ENCODE measurements at places on chromosomes 12 and 14.
A peak's percentile ranks its signal among the peaks of the same experiment; 100 is the strongest.

GRCh38 chr14:105421723-105422615 is 2.3 kb downstream of the MTA1 start:
- no peak for DNase-seq

DNA sequence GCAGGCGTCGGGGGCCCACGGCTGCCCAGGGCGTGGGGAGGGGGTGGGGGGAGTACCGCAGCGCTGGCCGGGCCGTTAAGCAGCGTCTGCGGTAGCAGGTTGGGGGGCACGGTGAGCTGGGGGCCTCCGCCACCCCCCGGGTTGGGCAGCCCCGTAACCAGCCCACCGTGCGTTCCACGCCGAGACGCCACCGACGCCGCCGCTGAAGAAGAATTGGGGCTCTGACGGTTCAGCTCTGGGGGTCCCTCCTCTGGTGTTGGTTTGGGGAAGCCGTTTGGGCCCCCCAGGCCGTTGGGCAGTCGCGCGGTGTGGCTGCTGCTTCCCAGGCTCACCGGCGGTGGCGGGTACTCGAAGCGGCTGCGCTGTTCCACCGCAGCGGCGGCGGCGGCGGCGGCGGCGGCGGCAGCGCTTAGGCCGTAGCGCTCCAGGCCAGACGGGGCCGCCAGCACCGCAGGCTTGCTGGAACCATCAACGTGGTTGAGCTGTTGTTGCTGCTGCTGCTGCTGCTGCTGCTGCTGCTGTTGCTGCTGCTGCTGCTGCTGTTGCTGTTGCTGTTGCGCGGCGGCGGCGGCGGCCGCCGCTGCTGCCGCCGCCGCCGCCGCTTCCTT is 1.5 kb downstream of the IRF2BPL start:
- peak; percentile 61 for DNase-seq

GRCh38 chr14:76736514-76736913 is 24.8 kb upstream of the VASH1 start:
- DNase-seq, result no peak

GRCh38 chr14:22500954-22501726 is 87.9 kb downstream of the DAD1 start:
- no peak for DNase-seq

DNA sequence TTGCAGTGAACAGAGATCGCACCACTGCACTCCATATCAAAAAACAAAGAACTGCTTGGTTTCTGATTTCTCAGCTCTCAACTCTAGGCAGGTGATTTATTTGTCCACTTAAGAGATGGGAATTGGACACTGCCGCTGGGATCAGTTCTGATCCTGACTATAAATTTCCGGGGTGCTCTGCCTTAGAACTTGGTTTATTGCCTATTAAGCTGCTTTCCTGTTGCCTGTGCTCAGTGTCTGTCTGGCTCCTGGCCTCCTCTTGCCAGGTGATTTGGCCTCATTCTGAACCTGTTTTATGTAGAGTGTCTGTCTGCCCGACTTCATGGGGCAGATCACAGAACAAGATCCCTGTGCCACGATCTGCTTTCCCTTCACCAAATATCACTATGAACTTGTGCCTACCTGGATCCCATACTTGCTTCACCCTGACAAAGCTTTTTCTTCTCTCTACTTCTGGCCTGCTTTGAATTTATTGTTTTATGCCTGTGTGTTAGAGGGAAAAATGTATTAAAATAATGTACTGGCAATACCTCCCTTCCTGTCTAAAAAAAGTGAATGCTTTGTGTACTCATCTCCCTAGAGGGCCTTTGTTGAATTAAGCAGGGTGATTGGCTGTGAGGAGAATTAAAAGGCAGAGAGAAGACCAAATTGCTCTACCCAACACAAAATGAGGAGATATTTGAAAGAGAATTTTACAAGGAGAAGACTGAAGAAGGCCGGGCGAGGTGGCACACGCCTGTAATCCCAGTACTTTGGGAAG is 27.6 kb downstream of the CDKN1B start:
- no peak for DNase-seq

- no peak for DNase-seq
Measured at GRCh38 chr12:25840678-25841465, 117.6 kb upstream of the RASSF8 start.

GRCh38 chr14:67574806-67575205 is 25.3 kb downstream of the PIGH start:
- no peak for DNase-seq

DNA sequence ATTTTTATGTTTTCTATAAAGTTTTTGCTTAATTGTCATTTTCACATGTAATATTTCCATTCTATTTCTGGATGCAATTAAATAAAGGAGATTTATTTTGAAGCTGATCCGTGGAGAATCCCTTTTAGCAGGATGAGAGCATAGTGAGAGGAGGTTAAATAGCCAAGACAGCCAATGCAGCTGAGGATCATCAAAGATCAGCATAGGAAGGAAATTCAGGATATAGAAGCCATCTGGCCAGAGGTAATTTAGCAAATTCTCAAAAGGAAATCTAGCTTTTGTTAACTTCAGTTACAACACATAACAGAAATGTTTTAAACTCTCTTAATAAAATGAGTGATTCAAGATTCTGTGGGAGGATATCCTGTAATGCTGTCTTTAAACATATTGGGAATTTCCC is 122.8 kb upstream of the PDE3A start:
- no peak for DNase-seq
